Stimulated activated CD4-positive, alpha-beta T cell treated with anti-CD3 and anti-CD28 coated beads, Interleukin-12 subunit alpha, Interleukin-12 subunit beta, amount 100 ng/mL, for 48 hours (primary cell): ENCODE measurements at places on chromosomes 1 and 21.

- DNase-seq = no peak
These were observed 10.0 kb upstream of the GJB3 start for GRCh38 chr1:34770891-34771504.

DNA sequence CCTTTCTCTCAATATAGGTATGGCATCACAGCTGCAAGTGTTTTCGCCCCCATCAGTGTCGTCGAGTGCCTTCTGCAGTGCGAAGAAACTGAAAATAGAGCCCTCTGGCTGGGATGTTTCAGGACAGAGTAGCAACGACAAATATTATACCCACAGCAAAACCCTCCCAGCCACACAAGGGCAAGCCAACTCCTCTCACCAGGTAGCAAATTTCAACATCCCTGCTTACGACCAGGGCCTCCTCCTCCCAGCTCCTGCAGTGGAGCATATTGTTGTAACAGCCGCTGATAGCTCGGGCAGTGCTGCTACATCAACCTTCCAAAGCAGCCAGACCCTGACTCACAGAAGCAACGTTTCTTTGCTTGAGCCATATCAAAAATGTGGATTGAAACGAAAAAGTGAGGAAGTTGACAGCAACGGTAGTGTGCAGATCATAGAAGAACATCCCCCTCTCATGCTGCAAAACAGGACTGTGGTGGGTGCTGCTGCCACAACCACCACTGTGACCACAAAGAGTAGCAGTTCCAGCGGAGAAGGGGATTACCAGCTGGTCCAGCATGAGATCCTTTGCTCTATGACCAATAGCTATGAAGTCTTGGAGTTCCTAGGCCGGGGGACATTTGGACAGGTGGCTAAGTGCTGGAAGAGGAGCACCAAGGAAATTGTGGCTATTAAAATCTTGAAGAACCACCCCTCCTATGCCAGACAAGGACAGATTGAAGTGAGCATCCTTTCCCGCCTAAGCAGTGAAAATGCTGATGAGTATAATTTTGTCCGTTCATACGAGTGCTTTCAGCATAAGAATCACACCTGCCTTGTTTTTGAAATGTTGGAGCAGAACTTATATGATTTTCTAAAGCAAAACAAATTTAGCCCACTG is 11.5 kb downstream of the HIPK1 start:
- no peak for DNase-seq

- DNase-seq = no peak
These were observed 48.3 kb upstream of the BCAR3 start for GRCh38 chr1:93729906-93730305.

DNA sequence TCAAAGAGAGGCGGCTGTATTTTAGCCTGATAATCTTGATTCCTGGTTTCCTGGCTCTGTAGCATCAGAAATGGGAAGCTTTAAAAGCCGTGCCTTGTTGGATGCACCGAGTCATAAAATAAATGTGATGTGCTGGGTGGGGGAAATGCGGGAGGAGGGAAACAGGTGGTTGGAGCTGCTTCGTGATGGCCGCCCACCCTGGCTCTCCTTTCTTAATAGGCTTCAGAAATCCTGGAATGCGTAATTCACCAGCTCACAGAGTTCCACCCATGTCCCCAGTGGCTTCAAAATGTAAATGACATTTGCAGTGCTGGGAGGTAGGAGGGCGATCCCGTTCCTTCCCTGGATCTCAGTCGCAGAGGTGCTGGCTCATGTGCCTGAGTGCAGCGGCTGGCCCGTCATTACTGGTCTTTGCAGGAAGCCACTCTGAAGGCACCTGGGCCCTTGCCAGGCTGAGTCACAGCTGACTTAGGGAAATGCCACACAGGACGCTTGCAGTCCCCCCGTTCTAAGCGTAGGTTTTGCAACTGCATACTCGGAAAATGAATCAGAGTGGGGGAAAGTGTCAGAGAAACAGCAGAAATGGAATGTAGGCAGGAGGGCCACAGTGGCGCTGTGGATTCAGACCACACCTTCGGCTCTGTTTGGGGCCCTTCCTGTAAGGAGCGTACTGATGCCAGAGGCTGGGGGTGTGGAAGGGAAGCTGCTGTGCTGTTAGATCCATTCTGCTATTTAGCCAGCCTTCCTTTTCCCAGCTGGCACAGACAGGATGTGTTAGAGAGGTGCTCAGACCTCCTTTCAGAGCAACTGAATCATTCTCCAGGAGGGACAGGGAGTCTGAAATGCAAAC is 37.6 kb downstream of the GALNT2 start:
- peak; percentile 72 for DNase-seq

- no peak for DNase-seq
These were observed 80.6 kb downstream of the TEX35 start for GRCh38 chr1:178593515-178593914.

DNA sequence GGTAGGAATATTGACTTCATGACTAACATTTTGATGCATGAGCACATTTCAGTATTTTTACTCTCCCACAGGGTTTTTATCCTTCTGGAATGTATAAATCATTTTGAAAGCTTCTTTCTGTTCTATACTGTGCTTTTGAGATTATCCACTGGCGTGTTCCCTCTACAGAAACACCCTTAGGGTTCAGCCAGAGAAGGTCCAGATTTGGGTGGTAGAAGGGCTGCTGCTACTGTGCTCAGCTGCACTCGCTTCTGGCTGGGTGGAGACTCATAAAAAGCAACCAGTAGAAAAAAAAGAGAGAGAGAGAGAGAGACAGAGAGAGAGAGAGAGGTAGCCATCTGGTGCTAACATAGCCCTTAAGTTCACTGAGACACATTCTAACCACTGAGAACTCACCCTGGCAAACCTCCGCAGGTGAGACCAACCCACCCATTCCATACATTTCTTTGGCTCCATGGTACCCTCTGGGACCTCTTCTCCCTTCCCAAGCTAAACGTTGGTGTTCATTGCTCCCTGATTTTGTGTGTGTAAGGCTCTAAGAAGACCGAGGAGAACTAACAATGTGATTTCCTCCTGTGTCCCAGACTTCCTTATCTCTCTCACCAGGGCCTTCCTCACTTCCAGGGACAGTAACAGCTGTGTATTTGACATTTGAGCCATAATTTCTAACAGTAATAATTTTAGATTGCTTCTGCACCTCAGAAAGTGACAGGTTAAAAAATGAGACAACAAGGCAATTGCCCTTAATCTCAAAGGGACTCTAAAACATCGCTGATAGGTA is 7.2 kb downstream of the APCS start:
- no peak for DNase-seq

DNA sequence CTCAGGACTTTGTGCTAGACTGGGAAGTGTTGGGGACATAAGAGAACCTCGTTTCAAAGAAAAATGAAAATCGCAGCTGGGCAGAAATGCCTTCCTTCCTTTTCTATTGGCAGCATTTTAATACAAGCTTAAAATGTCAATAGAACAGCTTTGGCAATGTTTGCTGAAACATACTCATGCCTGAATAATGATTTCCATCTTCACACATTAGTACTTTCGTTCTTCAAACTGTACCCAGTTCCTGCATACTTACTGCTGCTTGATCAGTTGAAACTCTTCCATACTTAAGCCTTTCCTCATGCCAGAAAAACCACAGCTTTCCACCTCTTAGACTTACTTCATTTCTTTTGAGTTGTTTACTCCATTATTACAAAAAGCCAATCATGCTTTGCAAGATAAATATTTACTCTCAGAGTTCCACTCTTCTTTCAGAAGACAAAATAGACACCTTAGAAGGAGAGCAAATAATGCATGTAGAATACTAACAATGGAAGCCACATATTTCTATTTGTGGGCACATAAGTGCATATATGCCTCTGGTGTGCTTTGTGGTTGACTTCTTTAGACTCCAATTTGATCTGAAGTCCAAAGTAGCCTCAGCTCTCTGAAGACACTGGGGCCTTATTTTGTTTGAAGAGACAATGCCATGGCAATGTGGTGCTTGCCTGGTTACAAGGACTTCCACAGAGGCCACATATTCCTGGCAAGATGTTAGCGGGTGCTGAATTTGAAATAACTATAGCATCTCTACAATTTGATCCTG is 22.7 kb upstream of the CD55 start:
- DNase-seq = no peak

DNA sequence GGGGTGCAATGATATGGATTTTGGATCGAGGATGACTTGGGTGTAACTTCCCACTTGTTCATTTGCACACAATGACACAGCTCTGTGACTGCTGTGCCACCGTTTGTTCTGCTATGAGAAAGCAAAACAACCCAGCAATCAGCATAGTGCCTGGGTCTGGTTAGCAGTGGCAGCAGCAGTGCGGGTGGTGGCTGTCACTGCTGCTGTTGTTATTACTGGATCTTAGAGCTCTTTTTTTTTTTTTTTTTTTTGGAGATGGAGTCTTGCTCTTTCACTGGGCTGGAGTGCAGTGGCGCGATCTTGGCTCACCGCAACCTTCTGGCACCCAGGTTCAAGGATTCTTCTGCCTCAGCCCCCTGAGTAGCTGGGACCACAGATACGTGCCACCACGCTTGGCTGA is 56.9 kb downstream of the TBCE start:
- no peak for DNase-seq

DNA sequence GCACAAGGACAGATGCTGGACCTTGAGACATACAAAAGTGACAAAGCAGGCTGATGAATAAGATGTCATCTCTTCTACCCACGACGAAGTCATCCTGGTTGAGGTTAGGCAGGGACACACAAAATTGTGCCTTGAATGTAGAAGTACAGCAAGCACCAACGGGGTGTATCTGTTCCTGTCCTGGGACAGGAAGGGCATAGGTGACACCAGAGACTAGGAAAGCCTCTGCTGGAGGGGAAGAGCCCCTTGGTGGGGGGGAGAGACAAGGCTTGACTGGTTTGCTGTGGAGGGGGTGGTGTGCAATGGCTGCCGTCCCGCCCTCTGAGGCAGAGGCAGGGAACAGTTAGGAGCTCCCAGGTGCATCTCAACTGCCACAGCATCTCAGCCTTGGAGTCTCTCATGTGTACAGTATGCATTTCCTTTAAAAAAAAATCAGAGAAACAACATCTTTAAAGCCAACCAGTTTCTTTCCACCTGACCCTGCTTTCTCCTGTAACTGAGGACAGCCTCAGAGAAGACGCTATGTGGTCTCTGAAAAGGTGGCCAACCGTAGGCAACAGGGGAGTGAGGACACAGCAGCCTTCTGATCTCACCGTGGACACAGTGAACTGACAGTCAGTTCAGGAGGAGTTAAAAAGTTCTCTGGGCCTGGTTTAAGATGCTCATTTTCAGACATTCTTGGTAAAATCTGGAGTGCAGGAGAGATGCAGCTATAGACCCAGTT is 17.7 kb upstream of the GFI1 start:
- no peak for DNase-seq

DNA sequence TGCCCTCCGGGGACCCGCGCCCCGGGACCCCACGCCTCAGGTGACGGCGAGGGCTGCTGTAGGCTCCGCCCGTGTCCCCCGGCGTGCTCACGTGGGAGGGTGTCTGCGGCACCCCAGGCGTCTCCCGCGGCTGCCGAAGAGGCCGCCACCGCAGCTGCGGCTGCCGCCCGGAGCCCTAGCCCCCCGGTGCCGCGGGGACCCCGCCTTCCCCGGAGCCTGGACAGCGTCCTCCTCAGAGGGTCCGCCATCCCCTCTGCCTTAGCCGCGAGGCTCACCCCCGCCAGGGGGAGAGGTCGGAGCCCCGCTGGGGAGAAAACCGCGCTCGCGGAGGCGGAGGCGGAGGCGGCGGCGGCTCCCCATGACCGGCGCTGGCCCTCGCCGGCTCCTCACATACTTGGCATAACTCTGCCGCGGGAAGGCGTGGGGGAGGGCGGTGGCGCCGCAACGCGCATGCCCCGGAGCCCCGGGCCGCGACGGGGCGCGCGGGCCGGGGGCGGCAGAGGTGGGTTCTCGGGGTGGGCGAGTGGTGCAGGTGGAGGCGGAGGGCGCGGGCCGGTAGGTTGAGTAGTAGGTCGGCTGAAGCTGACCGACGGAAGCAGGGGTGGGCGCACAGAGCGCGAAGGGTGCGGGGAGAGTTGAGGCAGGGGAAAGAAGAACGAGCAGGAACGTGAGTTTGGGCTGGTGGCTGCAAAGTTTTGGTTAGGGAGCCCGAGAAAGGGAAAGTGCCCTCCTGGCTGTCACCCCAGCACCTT is 700 bp upstream of the SYDE2 start:
- DNase-seq = peak; percentile 42

DNA sequence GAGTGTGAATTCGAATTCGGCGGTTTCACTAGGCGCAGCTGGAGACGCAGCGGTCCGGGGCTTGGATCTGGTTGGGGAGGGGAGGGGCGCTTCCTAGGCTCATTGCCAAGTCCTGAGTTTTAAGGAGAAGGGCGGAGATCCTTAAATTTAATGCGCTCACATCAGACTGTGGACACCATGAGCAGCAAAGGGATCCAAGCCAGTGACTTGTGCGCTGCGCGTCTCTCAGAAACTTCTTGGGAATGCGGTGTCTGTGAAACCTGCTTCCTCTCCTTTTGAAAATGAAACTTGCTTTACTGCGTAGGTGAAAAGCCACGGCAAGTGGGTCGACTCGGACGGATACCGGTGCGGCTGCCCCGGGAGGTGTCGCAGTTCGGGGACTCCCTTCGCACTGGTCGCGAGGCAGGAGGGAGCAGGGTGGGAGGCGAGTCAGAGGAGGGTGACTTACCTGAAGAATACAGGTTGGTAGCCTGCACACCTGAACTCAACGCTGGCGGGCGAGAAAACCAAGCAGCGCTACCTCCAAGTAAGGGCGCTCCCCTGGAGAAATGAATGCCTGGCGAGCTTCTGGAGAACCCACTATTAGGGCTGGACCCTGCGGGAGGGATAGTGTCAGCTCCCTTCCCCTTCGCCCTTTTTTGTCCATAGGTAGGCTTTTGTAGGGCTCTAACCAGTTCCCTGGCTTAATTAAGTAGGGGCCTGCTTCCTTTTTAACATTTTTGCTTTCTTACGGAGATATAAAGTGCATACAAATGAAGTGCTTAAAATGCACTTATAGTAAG is 992 bp downstream of the TENT5C start:
- peak; percentile 20 for DNase-seq

DNA sequence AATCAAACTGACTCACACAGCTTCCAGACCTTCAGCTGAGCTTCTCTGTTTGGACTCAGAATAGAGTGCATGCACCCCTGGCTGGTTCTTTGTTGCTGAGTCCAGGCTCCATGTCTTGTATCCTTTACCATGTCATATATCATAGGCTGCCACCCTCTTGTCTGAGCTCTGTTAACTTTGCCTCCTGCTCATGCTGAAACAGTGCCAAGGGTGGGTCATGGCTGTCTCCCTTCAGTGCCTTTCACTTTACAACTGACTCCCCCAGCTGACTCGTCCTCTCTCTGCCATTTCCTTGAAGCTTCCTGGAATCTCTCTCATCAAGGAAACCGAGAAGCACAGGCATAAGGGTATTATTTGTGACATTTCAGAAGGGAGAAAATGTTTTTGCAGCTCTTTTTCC is 885.3 kb downstream of the TTLL7 start:
- DNase-seq = no peak
